ENCODE measurements at places on chromosomes 6 and 20. TPM values are rescaled to one million over a fixed set of nuclear protein-coding genes. Genes with fewer than 3 reads are reported as not detected.

DNA sequence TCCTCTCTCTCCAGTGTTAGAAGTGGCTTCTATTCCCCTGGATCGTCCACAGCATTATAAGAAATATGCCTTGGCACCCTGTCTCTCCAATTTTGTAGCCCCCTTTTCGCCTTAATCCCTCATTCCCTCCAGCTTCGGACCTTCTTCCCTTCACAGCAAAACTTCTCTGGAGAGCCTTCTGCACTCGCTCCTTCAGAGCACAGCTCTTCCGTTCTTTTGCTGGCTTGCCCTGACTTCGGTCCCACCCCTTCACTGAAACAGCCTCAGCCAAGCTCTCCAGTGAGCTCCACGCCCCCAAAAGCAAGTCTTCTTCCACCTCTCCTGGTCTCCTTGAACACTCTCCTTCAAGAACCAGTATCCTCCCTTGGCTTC lies 134.7 kb upstream of the RNF24 start:
- peak overlapping the region; percentile 89 for H3K4me3 ChIP-seq
- no peaks in the 10 kb centered on the region for H3K27me3 ChIP-seq
- H3K27ac ChIP-seq, result peak overlapping the region; percentile 43
- H3K36me3 ChIP-seq, result no peaks in the 10 kb centered on the region

DNA sequence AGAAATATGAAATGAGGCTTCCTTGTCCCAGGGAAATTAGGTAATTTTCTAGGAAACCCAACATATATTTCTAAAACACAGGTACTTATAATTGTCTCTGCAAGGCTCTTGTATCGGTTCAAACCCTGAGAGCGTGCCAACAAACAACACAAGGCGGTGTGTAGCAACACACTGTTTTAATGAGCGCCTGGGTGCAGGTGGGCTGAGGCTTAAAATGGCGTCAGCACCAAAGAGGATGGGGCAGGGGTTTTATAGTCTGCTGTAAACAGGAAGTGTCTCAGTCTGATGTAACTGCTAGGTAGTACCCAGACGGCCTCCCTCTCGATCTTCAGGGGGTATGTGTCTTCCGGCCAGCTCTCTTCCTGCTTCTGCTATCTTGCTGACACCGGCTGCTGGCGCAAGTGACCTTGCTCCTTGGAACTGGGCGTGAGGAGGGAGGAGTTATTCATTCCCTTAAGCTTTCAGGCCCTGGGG lies 69.7 kb downstream of the EPB41L2 start:
- H3K36me3 ChIP-seq, result peaks cover 11% of the 10 kb centered on the region

The MMP24 gene
- 0.91 TPM for total RNA-seq

DNA sequence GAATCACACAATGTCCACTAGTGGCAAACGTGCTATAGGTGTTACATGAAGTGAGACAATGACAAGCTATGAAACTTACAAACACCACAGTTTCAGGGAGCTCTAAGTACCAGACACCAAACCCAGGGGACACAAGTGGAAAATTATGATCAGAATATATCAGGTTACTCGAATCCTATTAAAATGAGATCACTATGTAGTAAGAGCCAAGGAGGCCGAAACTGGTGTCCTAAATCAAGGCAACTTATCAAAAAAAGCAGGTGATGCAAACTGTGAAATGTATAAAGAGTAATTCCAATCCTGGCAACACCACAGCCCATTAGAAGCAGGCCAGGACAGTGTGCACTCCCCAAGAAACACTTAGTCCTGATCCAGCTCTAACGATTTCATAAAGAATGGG lies 100.3 kb downstream of the ARHGAP18 start:
- H3K27me3 ChIP-seq, result peaks cover 3% of the 10 kb centered on the region
- H3K4me3 ChIP-seq, result no peak overlapping the region
- H3K27ac ChIP-seq, result peak overlapping the region; percentile 42
- peaks cover 55% of the 10 kb centered on the region for H3K4me1 ChIP-seq
- H3K36me3 ChIP-seq, result peaks cover 43% of the 10 kb centered on the region

- DNase-seq, result no peak
- H3K27ac ChIP-seq, result no peak overlapping the region
- no peaks in the 10 kb centered on the region for H3K4me1 ChIP-seq
- H3K27me3 ChIP-seq, result no peaks in the 10 kb centered on the region
- H3K36me3 ChIP-seq, result no peaks in the 10 kb centered on the region
These were observed 41.7 kb downstream of the MBOAT1 start for GRCh38 chr6:20170455-20171148.

The PHACTR3 gene
- not detected for total RNA-seq

DNA sequence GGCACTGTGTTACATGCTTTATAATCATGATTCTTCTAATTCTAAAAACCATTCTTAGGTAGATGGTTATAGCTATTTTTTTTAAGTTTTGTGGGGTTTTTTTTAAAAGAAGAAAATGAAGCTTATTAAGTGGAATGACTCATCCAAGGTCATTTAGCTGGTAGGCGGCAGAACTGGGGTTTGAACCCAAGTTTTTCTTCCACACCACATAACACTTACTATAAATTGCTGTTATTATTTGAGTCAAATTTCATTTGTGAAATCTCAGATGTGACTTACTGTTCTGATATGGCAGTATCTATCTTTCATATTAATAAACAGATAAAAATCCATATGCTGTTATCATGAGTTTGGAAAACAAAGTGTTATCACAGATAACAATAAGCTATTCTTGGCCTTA lies 10.4 kb upstream of the COL10A1 start:
- no peaks in the 10 kb centered on the region for H3K27me3 ChIP-seq
- H3K36me3 ChIP-seq, result peaks cover 3% of the 10 kb centered on the region
- no peak overlapping the region for H3K4me3 ChIP-seq
- no peak for DNase-seq

- no peak overlapping the region for H3K27ac ChIP-seq
- H3K4me1 ChIP-seq, result peaks cover 8% of the 10 kb centered on the region
- no peak overlapping the region for H3K4me3 ChIP-seq
- H3K36me3 ChIP-seq, result no peaks in the 10 kb centered on the region
- peaks cover 66% of the 10 kb centered on the region for H3K27me3 ChIP-seq
- DNase-seq, result no peak
These were observed 2.0 kb downstream of the LAMP5 start for GRCh38 chr20:9516234-9516871.

DNA sequence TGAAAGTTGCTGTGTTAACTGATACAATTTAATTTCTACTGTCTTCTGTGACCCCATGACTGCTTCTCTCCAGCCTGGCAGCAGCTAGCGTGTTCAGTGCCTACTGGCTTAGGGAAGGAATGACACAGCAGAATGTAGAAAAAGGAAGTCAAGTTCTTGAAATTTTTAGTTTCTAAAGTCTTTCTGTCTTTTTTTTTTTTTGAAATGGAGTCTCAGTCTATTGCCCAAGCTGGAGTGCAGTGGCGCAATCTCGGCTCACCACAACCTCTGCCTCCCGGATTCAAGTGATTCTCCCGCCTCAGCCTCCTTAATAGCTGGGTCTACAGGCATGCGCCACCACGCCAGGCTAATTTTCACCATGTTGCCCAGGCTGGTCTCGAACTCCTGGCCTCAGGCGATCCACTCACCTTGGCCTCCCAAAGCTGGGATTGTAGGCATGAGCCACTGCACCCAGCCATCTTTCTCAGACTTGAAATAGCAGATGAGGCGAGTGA lies 39.3 kb downstream of the PCNA start:
- no peak overlapping the region for H3K4me3 ChIP-seq
- H3K4me1 ChIP-seq, result peaks cover 5% of the 10 kb centered on the region
- H3K36me3 ChIP-seq, result no peaks in the 10 kb centered on the region
- no peak overlapping the region for H3K27ac ChIP-seq
- DNase-seq, result peak; percentile 37

DNA sequence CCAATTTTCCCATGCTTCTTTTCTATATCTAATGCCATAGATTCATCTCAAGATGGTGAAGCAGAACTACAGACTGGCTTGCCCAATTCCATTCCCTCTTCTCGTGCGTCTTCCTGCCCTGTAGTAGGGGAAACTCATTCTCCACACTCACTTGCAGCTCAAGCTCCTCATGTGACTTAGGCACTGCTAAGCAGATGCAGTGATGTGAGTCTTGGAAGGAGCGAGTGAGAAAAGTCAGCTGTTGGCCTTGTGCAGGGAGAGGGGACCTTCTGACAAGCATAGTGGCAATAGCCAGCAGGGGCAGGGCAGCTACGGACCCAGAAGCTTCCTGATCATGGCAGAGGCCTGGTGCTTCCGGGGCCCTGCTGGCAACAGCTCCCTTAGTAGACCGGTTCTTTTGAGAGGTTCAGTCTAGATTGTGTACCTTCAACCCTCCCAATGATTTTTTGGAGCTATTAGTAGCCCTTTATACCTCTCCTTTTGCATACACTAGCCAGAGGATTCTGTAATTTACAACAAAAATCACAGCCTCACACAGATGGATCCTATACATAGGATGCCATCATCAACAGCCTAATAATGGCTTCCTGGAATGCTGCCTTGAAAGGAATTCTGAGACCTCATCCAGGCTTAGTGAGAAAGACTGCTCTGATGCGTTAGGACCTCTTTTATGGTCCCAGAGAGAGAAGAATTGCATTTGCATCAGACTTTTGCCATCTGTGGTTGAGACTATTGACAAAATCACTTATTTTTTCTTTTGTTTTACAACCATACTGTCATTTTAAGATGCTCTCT lies 121.5 kb upstream of the RIPOR2 start:
- H3K4me1 ChIP-seq, result peaks cover 52% of the 10 kb centered on the region
- peaks cover 4% of the 10 kb centered on the region for H3K36me3 ChIP-seq
- DNase-seq, result no peak
- H3K4me3 ChIP-seq, result no peak overlapping the region

DNA sequence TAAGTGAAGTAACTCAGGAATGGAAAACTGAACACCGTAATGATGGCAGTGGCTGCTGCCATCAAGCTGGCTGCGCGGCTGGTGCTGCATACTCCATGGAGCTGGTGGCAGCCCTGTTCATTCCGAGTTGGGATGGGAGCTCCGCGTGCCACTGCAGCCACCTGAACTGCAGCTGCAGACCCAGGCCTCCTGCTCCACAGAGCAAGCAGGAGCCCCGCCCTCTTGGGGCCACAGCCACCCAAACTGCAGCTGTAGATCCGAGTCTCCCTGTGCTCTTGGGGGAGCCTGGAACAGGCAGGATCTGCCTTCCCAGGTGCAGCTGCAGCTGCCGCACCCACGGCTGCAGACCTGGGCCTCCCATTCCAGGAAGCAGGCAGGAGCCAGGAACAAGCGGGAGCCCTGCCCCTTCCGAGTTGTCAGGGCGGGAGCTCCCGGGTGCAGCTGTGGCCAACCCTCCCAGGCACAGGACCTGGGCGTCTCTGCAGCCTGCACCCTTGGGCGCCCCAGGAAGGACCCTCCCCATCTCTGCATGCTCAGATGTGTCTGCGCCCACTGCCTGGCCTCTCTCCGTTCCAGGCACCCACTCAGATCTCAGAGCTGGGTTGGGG lies 120.2 kb downstream of the GMPR start:
- H3K27ac ChIP-seq, result no peak overlapping the region
- H3K27me3 ChIP-seq, result peaks cover 3% of the 10 kb centered on the region
- no peak for DNase-seq
- peaks cover 24% of the 10 kb centered on the region for H3K4me1 ChIP-seq

The CENPB gene
- total RNA-seq, result 120 TPM

The GJA10 gene
- total RNA-seq, result not detected

The LGSN gene
- total RNA-seq, result not detected

- H3K27me3 ChIP-seq, result no peaks in the 10 kb centered on the region
- no peak overlapping the region for H3K4me3 ChIP-seq
These were observed 565.7 kb upstream of the BTBD3 start for GRCh38 chr20:11352041-11352440.

- no peaks in the 10 kb centered on the region for H3K4me1 ChIP-seq
- no peak overlapping the region for H3K27ac ChIP-seq
- H3K27me3 ChIP-seq, result peaks cover 1% of the 10 kb centered on the region
- H3K4me3 ChIP-seq, result no peak overlapping the region
- DNase-seq, result no peak
These were observed 48.9 kb downstream of the DUSP22 start for GRCh38 chr6:340991-341827.

DNA sequence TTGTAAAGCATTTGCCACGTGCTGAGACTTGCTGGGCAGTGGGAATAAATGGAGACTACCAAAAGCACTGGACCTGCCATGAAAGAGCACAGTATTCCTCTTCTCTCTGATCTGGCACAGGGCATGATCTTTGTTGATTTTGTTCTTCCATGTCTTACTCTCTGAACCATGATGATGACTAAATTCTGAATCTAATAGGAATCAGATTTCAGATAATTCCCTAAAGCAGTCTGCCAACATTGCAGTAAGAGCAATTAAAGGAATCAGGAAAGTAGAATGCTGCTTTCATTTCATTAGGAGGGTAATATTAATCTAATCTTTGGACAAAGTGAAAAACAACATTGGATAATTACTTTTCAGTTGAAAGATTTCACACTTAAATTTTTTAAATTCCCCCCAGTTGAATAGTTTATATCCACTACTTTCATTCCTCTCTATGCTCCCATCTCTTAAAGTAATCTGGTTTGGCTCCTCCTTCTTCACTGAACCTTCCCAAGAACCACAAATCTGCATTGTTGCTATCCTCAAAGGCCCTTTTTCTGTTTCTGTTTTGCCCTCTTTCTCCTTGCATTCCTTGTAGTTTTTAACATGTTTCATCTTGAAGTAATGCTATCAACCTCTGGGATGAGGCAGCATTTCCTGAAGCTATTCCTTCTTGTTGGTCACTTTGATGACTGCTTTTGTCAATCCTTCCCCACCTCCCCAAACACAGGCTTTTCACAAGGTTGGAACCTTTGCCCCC lies 243.2 kb upstream of the TENT5A start:
- H3K27ac ChIP-seq, result peak overlapping the region; percentile 98
- H3K4me3 ChIP-seq, result peak overlapping the region; percentile 69
- peak; percentile 55 for DNase-seq
- peaks cover 4% of the 10 kb centered on the region for H3K36me3 ChIP-seq

The OPRM1 gene
- total RNA-seq, result not detected

The COX4I2 gene
- not detected for total RNA-seq

The TTK gene
- total RNA-seq, result 24.7 TPM

DNA sequence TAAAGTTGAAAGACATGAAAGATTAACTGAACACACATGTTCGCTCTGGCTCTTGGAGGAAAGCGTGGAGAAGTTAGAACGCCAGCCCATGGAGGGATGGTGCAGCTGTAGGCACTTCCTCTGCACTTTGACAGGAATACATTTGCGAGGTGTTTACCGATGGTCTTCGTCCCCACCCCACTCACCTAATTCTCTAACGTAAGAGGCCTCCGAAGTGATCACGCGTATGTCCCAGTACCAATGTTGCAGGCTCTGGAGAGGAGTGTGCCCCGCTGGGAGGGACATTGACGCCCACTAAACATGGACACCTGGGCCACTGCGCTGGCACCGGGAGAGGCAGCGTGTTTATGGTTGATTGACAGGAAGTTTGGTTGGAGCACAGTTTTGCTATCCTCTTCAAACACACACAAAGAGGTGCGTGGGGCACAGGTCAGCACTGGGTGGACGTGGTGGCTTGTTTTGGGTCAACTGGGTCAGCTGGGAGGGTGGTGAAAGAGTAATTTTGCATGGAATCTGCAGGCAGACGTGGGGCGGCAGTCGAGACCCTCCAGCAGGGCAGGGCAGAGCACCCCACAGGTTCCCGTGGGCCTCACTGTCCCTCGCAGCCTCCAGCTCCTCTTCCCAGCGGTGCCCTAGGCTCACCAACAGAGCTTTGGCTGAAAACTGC lies 110.1 kb downstream of the DLL1 start:
- no peak overlapping the region for H3K4me3 ChIP-seq
- peaks cover 8% of the 10 kb centered on the region for H3K27me3 ChIP-seq
- no peak overlapping the region for H3K27ac ChIP-seq
- peaks cover 20% of the 10 kb centered on the region for H3K36me3 ChIP-seq
- no peak for DNase-seq
- H3K4me1 ChIP-seq, result no peaks in the 10 kb centered on the region

The SLC16A10 gene
- not detected for total RNA-seq

Measured in HFFc6 (cell line).